ENCODE measurements at places on chromosomes 2 and 18.

DNA sequence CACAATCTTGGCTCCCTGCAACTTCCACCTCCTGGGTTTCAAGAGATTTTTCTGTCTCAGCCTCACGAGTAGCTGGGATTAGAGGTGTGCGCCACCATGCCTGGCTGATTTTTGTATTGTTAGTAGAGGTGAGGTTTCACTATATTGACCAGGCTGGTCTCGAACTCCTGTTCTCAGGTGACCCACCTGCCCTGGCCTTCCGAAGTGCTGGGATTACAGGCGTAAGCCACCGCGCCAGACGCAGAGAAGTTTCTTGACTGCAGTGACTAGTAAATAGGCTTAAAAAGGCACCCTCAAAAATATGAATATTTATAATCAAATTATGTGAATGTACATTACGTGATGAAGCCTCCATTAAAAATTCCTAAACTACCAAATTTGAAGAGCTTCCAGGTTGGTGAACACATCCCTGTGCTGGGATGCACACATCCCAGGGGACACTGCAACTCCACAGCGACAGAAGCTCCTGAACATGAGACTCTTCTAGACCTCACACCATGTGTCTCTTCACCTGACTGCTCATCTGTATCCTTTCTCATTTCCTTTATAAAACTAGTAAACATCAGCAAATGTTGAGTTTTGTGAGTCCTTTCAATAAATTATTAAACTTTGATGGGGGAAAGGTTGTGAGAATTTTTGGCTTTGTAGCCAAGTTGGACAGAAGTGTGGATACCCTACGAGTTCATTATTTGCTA, 203.3 kb upstream of the SPOPL start:
- DNase-seq, result no peak

DNA sequence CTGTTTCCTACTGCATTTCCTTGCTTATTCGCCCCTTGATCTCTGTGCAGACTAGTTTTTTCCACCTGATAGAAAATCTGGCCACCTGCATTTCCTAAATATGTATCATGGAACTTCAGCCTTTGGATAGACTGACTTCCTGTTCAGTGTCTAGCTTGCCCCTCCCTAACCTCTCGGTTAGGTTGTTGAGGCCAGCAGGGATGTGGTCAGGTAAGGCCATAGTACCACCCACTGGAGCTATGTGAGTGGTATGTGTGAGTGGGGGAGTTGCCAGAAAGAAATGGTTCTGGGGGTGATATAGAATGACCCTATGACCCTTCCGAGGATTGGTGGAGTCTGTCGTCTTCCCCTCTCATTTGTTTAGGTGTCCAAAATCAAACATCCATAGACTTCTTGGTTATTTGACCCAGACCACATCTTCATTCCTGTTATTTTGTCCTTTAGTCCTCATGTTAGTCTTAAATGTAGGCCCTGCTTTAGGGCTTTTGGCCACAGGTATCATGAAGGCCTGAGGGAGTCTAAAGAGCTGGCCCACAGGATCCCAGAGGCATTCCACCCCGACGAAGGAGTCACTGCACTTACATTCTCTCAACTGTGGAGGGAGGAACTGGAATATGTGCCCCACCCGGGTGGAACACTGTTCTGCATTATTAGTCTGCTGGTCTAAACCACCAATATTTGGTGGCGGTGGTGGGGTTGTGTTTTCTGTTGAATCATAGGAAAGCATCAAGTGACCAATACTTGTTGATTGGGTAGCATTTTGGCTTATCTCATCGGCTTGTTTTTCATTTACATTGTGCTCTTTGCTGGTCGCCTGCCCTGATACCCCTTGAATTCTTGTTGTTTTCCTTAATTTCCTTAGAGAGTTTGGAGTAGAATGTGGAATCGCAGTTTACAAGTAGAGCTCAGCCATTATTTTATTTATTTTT, 21.9 kb downstream of the CAB39 start:
- no peak for DNase-seq

GRCh38 chr2:239465017-239466001, 64.5 kb upstream of the HDAC4 start:
- peak; percentile 76 for DNase-seq

GRCh38 chr2:137165968-137166367, 400.6 kb downstream of the THSD7B start:
- DNase-seq, result no peak

- DNase-seq, result no peak
These were observed 71.1 kb downstream of the BIRC6 start for GRCh38 chr2:32427672-32428610.

DNA sequence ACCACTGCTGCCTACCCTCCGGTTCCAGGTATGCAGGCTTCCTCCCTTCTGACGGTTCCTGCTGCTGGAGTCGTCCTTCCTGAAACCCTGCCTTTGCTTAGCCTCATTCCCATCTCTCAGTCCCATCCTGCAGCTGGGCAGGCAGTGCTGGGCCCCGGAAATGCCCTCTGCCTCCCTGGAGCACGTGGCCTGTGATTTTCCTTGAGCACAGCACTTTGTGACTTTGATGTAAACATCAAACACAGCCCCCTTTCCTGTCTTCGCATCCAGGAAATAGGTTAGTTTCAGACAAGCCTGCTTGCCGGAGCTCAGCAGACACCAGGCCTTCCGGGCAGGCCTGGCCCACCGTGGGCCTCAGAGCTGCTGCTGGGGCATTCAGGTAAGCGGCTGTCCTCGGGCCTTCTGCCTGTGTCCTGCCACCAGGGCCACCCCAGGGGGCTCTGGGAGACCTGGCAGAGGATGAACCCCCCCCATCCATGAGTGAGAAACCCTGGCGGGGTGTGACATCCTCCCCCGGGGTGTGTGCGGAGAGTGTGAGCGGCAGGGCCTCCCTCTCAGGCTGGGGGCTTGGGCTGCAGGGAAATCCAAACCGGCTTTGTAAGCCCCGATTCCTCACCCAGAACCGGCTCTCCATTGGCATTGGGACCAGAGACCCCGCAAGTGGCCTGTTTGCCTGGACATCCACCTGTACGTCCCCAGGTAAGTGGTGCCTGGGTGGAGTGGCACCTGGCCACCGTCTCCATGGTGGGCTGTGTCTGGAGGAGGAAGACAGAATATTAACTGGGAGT, at the start of gene ZAP70:
ZAP70 (plus strand) TSS at position 281 of the 788 bp plus-strand sequence. CDS start 10,461 bp downstream, outside the sequence.
- no peak for DNase-seq

DNA sequence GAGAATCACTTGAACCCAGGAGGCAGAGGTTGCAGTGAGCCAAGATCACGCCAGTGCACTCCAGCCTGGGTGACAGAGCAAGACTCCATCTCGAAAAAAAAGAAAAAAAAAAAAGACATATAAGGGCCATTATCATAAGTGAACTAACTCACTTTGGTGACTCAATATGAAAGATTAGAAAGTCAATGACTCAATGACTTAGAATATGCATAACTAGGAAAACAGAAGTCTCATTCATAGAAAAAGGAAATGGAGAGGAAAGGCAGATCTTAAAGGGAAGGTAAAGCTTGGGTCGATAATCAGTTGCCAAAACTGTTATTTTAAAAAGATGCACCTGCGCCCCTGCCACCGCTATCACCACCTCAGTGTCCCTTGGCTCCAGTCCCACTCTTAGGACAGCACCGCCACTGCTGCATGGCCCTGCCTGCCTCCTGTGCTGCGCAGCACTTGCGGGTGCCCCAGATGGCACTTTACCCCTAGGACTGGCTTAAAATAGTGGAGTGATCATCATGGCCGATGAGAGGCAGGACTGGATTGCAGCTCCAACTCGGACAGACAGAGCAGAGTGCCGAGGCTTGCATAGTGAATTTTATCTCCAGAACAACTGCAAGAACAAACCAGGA, 54.7 kb downstream of the INO80D start:
- no peak for DNase-seq

DNA sequence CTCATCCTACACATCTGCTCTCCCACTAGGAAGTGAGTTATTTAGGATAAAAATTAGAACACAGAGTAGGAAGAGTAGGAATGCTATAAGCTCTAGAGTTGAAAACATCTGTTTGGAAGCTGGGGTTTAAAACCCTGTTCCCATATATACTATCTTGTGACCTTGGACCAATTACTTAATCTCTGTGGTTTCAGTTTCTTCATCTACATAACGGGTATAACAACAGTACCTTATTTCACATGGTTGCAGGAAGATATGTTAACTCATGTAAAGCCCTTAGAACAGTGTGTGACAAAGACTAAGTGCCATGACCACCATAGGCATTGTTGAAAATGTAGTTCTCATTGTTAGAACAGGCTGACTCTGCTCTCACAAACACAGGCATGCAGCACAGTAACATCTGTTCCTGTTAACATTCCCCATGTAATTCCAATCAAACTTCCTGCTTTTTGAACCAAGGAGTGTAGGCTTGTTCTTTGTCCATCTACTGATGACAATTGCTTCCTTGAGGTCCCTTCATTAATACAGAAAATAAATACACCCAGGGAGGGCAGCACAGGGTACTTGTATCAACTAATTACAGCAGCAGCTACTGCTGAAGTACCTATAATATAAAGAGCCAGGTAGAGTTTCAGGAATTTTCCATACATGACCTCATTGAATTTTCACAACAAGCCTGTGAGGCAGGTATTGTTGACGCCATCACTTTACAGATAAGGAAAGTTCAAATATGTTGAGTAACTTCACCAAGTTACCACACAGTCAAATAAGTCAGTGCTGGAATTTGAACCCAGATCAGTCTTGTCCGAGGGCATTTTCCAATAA, 204.2 kb downstream of the L3MBTL4 start:
- no peak for DNase-seq

- DNase-seq, result no peak
These were observed 501.2 kb upstream of the LINC00305 start for GRCh38 chr18:64650068-64650467.

- no peak for DNase-seq
These were observed 42.6 kb downstream of the RALBP1 start for GRCh38 chr18:9517869-9518268.

GRCh38 chr2:190854726-190855125, 25.9 kb upstream of the GLS start:
- DNase-seq, result no peak

DNA sequence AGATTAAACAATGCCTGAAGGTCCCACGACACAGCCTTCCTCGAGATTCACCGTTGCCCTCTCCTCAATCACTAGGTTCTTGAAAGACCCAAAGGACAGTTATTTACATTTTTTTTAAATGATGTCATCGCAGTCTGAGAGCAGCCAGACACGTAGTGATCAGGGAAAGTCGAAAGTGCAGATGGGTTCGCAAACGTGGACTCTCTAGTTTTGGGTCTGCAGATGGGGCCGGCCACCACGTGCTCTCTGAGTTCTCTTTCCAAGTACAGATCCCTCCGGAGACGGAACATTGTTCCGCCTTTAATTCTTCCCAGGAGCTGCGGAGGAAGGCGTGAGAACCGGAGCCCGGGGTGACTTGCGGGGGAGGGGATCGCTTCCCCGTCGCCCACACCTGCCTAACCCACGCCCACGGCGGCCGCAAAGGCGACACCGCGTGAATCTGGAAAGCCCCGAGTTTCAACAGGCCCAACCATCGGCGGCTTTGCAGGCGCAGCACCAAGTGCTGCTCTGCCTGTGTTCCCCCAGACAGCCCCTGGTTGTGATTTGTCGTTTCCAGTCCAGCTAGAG, 54.3 kb downstream of the PKDCC start:
- peak; percentile 41 for DNase-seq

GRCh38 chr18:23316988-23317387, 136.1 kb upstream of the RIOK3 start:
- no peak for DNase-seq

DNA sequence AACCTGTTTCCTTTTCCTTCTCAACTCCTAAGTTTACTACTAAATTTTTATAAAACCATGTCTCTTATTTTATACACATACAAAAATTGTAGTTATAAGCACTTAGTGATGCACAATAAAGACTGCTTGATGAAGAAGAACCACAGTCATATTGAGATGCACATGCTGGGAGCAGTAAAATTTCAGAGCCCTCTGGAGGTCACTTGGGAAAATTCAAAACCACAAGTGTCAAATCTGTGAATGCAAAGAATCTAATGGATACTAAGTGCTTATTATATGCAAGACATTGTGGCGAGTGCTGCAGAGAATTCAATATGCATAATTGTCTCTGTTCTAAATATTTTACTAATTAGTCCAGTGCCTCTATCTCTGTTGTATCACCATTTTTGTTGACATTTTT, 180.5 kb downstream of the VWC2L start:
- DNase-seq, result no peak

DNA sequence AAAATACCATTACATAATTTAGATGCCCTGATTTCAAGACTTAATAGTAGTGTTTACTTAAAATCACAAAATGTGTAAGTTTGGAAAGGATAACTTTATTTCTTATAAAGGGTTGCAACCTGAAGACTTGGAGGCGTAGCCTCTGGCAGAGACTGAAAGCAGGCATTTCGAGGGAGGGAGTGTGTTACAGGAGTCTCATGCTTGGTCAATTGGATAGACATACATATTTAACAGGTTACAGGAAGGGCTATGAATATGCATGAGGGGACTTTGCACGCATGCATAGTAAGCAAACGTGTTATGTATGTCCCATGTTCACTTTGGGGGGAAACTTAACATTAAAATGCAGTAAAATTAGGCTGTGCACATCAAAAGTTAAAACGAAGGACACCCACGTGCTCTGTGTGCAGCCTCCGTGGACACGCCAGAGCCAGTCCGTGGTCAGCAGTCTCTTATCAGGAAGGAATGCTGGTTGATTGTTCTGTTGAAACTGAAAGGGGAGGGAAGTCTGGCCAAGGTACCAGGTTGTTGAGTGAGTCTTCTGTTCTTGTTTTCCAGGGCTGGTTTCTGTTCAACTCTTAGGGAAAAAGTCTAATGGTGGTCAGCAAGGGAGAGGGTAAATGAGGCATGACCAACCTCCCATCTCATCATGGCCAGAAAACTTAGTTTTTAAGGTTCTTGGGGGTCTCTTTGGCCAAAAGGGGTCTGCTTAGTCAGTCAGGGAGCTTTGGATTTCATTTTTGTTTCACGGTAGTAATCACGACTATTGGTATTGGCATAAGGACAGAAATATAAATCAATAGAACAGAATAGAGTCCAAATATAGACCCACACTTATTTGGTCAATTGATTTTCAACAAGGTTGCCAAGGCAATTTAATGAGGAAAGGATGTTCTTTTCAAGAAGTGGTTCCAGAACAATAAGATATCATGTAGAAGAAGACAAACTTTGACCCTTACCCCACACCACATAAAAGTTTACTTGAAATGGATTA, 121.9 kb downstream of the MCFD2 start:
- no peak for DNase-seq

GRCh38 chr2:60512641-60513040, 40.8 kb downstream of the BCL11A start:
- DNase-seq, result no peak
